ENCODE measurements at places on chromosomes 13 and 19.
A peak's percentile ranks its signal among the peaks of the same experiment; 100 is the strongest.

GRCh38 chr19:4980067-4980466 lies 11.2 kb downstream of the KDM4B start:
- no peak for DNase-seq

- no peak for DNase-seq
Observed at GRCh38 chr19:45273521-45273855, 22.4 kb downstream of the MARK4 start.

- DNase-seq = no peak
Observed at GRCh38 chr19:18304208-18304457, 18.7 kb downstream of the LSM4 start.

DNA sequence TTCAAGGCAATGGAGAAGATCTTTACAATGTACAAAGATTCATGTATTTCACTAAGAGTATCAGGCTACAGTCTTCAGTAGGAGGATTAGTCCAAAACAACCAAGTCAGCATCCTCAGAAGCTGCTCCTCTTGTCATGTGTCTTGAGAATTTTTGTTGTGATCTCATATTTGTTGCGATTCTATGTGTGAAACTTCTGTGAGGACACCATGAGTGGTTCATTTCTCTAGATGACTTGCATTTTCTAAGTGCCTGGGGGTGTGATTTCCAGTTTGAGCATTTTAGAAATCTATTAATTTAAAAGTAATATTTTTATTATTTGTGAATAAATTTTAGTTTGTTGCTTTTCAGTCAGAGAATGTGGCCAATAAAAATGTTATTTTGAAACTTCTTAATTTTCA lies 94.5 kb downstream of the RAP2A start:
- no peak for DNase-seq

DNA sequence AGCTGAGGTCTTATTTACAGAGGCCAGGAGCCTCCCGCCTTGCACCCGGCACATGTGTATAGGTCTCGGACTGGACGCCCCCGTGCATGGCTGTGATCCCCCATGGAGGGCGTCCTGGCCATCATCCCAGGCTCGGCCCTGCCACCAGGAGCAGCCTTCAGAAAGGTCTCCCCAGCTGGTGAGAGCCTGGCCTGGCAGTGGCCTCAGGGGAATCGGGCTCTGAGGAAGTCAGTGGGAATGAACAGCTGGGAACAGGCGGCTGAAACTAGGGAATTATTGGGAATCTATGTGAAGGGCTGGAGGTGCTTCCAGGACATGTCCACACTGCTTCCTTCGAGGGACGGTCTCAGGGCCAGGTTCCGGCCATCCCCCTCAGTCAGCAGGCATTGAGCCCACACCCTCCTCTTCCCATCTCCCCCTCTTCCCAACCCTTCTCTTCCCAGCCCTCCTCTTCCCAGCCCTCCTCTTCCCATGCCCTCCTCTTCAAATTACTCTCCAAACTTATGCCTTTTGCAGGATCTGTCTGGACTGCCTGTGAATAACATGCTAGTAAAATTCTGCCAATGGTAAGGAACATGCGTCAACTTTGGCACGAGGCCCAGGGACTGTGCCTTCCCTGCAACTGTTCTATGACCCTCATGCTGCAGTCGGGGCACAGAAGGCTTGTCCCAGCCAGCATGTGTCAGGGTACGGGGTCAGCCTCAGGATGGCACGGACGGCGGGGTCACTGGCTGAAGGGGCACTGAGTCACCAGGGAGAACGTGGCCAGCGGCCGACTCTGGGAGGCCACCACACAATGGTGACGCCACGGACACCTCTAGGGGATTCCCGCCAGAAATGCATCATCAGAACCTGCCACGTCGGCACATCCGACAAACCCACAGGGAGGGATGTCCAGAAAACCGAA lies 24.2 kb upstream of the C13orf46 start:
- no peak for DNase-seq

- no peak for DNase-seq
Observed at GRCh38 chr13:37106642-37107041, 1.2 kb upstream of the CSNK1A1L start.

GRCh38 chr19:14544977-14545715 lies 15.8 kb downstream of the TECR start:
- no peak for DNase-seq

GRCh38 chr19:17687141-17687856 lies 855 bp downstream of the UNC13A start:
- DNase-seq = no peak

GRCh38 chr19:53865918-53866864 lies 1.5 kb upstream of the MYADM start:
- no peak for DNase-seq

- DNase-seq = no peak
Observed at GRCh38 chr19:41955521-41955920, 3.6 kb downstream of the RABAC1 start.

DNA sequence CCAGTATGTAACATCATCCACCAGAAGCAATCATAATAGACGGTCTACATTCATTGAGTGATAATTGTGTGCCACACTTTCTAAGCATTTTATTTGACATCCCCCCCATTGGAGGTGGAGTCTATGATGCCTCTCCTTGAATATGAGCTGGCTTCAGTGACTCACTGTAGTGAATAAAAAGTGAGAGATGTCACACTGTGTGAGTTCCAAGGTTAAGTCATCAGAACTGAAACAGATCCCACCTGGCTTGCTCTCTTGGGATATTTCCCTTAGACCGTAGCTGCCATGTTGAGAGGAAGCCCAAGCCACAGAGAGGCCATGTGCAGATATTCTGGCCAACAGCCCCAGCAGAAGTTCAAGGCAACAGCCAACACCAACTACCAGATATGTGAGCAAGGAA lies 12.6 kb downstream of the RTBDN start:
- no peak for DNase-seq

- no peak for DNase-seq
Observed at GRCh38 chr13:25840261-25840660, 211.6 kb downstream of the SHISA2 start.

GRCh38 chr13:72537395-72537780 lies 190.0 kb downstream of the MZT1 start:
- DNase-seq = no peak

DNA sequence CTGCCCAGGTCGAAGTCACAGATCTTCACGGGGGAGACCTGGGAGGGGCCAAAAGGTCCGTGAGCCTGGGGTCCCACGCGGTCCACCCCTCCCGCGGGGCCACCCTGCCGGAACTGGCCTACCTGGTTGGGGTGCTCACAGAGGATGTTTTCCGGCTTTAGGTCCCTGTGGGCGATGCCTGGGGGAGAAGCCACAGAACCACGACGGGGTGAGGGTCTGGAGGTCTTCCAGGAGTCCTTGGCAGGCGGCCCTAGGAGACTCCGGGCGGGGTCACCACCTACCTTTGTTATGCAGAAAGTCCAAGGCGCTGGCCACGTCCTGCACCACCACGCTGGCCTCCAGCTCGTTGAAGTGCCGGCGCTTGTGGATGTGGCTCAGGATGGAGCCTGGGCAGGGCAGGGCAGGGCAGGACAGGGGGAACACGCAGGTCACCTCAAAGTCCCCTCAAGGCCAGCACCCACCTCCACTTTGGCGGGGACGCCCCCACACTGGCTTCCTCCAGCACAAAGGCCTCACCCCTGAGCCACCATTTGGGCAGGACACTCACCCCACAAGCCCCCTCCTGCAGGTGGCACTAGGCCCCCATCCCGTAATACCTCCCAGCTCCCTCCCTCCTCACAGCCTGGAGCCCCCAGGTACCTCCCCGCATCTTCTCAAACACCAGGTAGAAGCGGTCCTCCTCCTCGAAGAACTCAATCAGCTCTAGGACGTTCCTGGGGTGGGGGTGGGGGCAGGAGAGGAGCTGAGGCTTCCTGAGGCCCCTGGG lies 8.4 kb downstream of the MKNK2 start:
- no peak for DNase-seq

- no peak for DNase-seq
Observed at GRCh38 chr19:30064771-30065494, 122.9 kb downstream of the URI1 start.

- no peak for DNase-seq
Observed at GRCh38 chr13:65292488-65292901, 1937.6 kb downstream of the PCDH9 start.

DNA sequence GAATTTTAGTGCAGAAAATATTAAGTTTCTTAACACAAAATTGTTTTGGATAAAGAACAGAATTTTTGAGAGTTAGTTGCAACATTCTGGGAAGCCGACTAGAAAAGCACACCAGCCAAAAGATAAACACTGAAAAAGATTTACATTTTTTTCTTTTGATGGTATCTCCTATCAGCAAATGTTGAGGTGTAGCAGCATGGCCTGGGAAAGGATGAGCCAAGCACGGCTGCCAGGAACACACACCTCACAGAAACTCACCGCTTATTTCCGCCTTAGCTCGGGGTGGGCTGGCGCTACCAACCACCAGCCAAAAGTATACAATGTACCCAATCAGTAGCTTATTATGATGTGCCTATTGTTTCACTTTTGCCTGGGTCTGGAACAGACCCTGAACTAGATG lies 134.7 kb downstream of the MIPEP start:
- DNase-seq = no peak

- DNase-seq = no peak
Observed at GRCh38 chr13:50078231-50078894, 63.1 kb downstream of the KCNRG start.

DNA sequence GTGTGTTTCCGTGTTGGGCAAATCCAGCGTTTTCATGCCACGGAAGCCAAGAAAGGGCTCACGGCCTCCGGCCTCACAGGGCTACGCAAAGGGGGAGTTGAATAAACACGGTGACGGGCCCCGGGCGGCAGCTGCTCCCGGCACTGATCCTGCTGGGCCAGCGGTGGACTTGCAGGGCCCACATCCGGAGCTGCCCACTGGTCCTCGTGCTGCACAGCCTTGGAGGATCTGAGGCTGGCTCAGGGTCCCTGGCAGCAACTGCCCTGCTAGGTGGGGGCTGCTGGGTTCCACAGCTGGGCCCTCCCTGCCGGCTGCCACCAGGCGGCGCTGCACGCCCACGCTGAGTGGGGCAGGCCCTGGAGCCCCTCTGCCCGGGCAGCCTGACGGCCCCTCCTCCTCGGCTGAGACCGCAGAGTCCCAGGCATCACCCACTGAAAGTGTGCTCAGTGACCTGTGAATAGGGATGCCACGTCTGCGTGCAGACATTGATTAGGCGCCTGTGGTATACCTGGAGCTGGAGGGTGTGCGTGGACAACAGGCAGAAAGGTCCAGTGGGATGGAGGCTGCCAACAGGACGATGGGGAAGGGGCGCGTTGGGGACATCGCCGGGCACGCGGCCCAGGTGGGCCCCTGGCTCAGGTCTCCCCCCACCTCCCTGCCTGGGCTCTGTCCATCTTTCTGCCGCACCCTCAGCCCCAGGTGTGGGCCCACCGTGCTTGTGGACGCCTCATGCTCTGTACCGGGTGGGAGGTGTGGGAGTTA lies 5.3 kb upstream of the HCN2 start:
- DNase-seq = peak; percentile 47

DNA sequence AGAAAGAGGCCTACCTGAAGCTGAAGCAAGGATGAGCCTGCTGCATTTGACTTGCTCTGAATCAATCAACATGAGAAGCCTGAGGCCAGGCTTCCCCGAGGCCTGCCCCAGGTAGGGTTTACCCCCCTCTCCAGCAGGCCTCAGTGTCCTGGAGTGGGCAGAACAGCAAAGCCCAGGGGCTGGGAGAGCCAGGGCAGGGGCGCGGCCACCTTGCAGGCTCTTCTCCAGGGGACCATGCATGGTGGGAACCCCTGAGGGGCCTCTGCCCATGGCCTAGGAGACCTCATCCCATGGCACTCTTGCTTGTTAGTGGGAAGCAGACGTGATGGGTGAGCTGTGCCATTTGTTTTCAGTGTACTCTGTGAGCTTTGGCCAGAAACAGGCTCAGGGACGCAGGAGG lies 19.9 kb upstream of the LRP3 start:
- DNase-seq = no peak

- DNase-seq = no peak
Observed at GRCh38 chr13:70945506-70945905, 837.3 kb upstream of the KLHL1 start.

DNA sequence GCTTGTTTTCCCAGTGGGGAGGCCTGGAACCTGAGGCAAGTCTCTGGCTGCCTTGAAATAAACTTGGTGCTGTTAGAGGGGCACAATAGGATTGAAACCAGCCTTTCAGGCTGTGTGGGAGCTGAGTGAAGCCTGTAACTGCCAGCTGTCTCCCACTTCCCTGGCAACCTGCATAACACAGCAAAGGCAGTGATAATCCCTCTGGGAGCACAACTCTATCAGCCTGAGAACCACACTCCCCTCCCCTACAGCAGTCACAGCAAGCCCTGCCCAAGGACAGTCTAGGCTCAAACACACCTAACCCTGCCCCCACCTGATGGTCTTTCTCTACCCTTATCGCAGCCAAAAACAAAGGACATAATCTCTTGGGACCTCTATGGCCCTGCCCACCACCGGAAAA lies 683.8 kb upstream of the ATXN8OS start:
- no peak for DNase-seq

DNA sequence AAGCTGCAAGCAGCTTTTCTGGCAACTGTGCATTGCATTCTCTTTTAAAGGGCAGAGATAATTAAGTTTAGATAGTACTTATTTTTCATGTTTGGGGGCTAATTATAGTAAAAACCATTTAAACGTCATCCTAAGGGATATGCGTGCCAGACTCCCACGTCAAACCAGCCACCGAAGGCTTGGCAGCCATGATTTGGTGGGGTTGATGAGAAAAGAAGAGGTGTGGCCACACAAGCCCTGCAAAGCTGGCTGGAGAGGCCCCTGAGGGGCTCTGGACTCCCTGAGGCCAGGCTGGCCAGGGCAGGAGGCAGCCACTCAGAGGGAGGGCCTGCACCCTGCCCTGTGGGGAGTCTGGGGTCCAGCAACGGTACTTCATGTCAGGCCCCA lies 17.5 kb downstream of the PEPD start:
- DNase-seq = no peak

DNA sequence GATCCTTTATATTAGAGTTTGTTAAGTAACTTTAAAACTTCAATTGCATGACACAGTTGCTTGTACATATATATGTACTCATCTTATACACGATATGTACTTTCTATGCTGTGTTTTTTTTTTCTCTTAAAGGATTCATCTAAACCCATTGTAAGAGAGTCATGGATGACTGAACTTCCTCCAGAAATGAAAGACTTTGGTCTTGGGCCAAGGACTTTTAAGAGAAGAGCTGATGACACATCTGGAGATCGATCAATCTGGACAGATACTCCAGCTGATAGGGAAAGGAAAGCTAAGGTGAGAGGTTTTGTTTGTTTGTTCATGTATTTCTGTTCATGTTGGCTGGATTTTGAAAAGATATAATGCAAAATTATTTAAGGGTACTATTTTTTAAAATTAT lies 26.0 kb downstream of the GPALPP1 start:
- no peak for DNase-seq

GRCh38 chr19:44820648-44821609 lies 12.0 kb downstream of the BCAM start:
- no peak for DNase-seq

- no peak for DNase-seq
Observed at GRCh38 chr19:4568886-4569285, 9.4 kb upstream of the SEMA6B start.

- DNase-seq = no peak
Observed at GRCh38 chr19:44282846-44283245, 22.0 kb downstream of the ZNF235 start.

GRCh38 chr13:40608308-40608707 lies 58.1 kb downstream of the FOXO1 start:
- DNase-seq = no peak
